ENCODE measurements at places on chromosomes 6 and 20. TPM values are rescaled to one million over a fixed set of nuclear protein-coding genes. Genes with fewer than 3 reads are reported as not detected.

TINAG gene
- 29.6 TPM for polyA plus RNA-seq

PROKR2 gene
- polyA plus RNA-seq = not detected

MEP1A gene
- 0.07 TPM for polyA plus RNA-seq

ECT2L gene
- polyA plus RNA-seq = 0.32 TPM

PSORS1C1 gene
- polyA plus RNA-seq = 0.05 TPM

C6orf89 gene
- polyA plus RNA-seq = 48.4 TPM

RGL2 gene
- polyA plus RNA-seq = 129 TPM

PKIB gene
- polyA plus RNA-seq = 1.6 TPM

SEMG2 gene
- polyA plus RNA-seq = not detected

CST2 gene
- polyA plus RNA-seq = not detected

PDYN gene
- 0.22 TPM for polyA plus RNA-seq

KHDC1L gene
- polyA plus RNA-seq = not detected

DEFB132 gene
- not detected for polyA plus RNA-seq

ZDHHC14 gene
- polyA plus RNA-seq = 18.9 TPM

OLIG3 gene
- polyA plus RNA-seq = not detected

DHX35 gene
- 17.7 TPM for polyA plus RNA-seq

GUCA1A gene
- 0.13 TPM for polyA plus RNA-seq

HLA-DRB1 gene
- polyA plus RNA-seq = 58.8 TPM

SYTL3 gene
- 4.8 TPM for polyA plus RNA-seq

RIPPLY2 gene
- not detected for polyA plus RNA-seq

RIPOR3 gene
- polyA plus RNA-seq = 6.4 TPM

SIRPB1 gene
- polyA plus RNA-seq = 1.5 TPM

PCSK2 gene
- 0.73 TPM for polyA plus RNA-seq

CYP24A1 gene
- polyA plus RNA-seq = 3.6 TPM

ANKRD66 gene
- polyA plus RNA-seq = not detected

MTRF1L gene
- polyA plus RNA-seq = 30.5 TPM

MCHR2 gene
- polyA plus RNA-seq = not detected
